CD4-positive, alpha-beta T cell treated with Interleukin-6 at 100 ng/mL for 8 hours (primary cell): ENCODE measurements at places on chromosomes 16 and 17.

- DNase-seq: peak; percentile 61
Observed at GRCh38 chr17:56593086-56593645, 333 bp upstream of the NOG start.

GRCh38 chr16:27417047-27417671 is 15.2 kb downstream of the IL21R start:
- DNase-seq: no peak

DNA sequence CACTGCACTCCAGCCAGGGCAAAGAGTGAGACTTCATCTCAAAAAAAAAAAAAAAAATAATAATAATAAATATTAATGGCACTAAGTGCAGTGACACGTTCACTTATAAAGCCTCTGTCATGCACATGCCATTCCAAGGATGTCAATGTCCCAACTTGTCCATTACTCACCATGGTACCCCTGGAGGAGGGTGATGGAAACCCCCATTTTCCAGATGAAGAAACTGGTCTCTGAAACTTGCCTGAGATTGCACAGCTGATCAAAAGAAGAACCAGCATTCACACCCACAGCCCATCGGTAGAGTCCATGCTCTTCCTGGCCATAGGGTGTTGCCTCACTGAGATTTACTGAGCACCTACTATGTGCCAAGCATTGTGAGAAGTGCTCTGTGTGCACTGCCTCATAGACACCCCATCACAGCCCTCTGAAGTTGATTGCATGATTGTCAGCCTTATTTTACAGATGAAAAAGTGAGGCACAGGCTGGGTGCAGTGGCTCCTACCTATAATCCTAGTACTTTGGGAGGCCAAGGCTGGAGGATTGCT is 123.7 kb downstream of the ABCC1 start:
- DNase-seq: no peak

GRCh38 chr16:59886021-59886420 is 1151.9 kb upstream of the GOT2 start:
- DNase-seq: no peak

GRCh38 chr16:77745972-77746371 is 23.7 kb downstream of the NUDT7 start:
- DNase-seq: no peak

DNA sequence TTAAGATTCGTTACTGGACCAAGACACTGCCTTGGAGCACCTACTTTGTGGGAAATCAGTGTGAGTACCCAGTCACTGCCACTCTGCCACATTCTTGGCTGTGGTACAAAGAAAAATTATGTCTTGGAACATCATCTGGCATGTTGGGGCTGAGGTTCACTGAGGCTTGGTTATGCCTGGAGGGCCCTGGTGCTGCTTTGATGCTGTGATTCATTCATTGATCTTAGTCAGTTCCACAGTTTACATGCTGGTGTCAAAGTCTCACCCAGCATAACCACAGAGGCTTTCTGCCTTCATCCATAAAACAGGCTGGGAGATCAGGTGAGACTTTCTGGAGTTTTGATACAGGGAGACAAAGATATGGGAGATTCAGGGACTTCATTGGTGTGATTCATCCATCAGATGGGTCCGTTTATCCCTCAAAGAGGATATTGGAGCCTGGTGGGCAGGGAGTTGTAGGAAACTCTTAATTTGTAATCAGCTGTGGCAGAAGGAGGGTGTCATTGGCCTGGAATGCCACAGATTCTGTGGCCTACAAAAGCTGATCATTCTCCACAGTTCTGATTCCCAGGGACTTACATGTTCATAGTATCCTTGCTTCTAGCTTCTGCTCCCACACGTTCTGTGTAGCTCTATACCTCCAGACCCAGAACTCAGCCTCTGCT is 322.5 kb downstream of the PMP22 start:
- DNase-seq: no peak

- peak; percentile 12 for DNase-seq
Observed at GRCh38 chr16:86761111-86762031, 183.0 kb downstream of the FOXL1 start.

GRCh38 chr17:77476931-77477805 is 336.4 kb downstream of the SEC14L1 start:
- no peak for DNase-seq

DNA sequence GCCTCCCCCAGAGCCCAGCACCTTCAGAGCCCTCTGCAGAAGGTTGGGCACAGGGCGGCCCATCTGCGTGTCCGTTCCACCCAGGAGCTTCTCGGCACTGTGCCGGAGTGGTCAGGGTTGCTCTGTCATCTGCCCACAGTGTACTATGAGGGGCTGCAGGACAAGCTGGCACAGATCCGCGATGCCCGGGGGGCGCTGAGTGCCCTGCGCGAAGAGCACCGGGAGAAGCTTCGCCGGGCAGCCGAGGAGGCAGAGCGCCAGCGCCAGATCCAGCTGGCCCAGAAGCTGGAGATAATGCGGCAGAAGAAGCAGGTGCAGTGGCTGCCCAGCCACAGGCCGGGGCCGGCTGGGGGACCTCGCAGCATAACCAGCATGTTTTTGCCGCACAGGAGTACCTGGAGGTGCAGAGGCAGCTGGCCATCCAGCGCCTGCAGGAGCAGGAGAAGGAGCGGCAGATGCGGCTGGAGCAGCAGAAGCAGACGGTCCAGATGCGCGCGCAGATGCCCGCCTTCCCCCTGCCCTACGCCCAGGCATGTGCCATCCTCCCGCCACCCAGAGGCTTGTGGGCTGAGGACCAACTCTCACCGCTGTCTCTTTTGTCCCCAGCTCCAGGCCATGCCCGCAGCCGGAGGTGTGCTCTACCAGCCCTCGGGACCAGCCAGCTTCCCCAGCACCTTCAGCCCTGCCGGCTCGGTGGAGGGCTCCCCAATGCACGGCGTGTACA is 6.8 kb upstream of the MRPL12 start:
- DNase-seq: no peak

DNA sequence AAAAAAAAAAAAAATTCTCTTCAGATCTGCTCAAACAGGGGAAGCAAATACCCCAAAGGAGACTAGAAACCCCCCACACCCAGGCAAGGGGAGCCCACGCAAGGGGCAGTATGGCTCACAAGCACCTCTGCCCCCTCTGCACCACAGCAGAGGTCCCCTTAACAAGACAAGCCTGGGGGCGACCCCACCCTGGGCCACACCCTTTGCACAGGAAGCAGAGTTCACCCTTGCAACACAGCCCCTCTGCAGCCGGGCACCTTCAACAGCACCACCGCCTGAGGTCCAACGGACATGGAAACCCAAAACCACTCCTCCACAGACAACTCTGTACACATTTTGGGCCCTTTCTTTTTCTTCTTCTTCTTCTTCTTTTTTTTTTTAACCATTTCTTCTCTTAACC is 12.8 kb downstream of the AXIN1 start:
- no peak for DNase-seq

DNA sequence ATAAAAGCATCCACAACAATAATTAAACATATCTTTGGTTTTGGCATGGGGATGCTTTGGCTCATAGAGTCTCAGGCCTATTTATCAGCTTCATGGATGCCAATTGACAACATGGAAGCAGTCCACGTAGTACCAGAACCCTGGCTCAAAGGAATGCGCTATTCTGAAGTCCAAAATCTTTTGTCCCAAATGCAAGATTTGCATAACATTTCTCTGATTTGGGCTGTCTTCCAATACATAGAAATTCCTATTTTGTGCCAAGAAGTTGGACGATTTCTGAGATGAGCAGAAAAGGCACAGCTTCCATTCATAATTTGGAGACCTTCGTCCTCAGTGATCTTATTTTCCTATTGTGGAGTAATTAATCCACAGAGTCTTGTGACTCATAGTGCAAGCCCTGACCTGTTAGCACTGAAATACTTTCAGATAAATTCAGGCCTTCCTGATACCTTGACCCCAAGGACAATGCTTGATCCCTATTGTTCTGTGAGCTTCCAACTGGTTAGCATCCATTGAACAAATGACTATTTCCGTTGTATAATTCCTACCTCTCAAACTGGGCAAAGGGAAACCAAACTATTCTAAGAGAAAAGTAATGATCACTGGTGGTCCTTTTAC is 78.4 kb upstream of the CDH11 start:
- no peak for DNase-seq

DNA sequence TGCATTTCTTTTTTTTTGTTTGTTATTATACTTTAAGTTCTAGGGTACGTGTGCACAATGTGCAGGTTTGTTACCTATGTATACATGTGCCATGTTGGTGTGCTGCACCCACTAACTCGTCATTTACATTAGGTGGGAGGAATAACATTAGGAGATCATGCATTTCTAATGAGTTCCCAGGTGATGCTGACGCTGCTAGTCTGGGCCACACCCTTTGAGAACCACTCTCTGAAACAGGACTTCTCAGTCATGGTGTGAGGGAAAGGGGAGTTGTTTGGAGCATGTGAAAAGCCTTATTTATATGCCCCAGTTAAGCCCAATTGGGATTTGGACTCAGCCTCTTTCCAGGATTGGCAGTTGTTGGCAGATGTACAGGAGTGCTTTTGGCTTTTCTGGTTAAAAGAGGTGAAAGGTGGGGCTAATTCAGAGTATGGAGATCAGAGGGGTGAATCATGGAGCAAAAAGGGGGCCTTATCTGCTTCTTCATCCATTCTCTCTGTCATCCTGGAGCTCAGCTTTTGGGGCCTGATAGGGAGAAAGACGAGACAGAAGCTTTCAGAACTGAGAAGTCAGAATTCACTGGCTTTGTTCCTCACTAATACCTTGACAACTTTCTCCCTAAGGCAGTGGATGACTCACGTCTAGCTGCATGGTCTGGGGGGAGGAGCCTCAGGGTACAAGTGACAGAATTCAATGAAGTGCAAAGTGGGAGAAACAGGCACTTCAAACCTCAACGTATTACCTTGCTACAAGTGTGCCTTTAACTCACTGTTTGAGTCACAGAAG is 180.0 kb upstream of the CACNG3 start:
- no peak for DNase-seq

DNA sequence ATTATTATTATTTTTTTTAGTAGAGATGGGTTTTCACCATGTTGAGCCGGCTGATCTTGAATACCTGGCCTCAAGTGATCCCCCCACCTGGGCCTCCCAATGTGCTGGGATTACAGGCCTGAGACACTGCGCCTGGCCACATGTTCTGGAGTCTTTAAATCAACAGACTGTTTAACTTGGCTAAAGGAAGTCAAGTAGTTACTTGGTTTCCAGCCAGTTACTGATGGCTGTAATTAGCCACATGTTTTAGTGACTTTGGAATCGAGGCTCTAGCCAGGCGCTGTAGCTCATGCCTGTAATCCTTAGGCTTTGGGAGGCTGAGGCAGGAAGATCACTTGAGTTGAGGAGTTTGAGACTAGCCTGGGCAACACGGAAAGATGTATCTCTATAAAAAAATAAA is 699.2 kb upstream of the RBFOX1 start:
- no peak for DNase-seq
